ENCODE measurements at places on chromosomes 5 and 9.
A peak's percentile ranks its signal among the peaks of the same experiment; 100 is the strongest.

DNA sequence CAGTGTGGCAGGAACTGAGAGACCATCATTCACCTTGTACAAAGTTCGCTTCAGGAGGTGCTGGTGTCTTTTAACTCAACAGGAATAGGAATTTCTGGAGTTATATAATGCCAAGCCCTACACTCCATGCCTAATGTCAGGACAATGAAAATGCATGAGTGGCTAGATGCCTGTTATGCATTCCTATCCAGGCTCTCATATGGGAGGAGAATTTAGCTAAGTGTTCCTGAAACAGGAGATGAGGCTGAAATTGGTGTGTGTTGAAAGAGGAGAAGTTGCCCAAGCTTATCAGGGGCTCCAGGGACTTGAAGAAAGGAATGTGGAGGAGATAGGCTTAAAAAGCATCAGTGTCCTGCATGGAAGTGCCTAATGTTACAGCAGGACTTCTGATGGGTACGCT, 26.8 kb upstream of the PRUNE2 start:
- no peak for DNase-seq

DNA sequence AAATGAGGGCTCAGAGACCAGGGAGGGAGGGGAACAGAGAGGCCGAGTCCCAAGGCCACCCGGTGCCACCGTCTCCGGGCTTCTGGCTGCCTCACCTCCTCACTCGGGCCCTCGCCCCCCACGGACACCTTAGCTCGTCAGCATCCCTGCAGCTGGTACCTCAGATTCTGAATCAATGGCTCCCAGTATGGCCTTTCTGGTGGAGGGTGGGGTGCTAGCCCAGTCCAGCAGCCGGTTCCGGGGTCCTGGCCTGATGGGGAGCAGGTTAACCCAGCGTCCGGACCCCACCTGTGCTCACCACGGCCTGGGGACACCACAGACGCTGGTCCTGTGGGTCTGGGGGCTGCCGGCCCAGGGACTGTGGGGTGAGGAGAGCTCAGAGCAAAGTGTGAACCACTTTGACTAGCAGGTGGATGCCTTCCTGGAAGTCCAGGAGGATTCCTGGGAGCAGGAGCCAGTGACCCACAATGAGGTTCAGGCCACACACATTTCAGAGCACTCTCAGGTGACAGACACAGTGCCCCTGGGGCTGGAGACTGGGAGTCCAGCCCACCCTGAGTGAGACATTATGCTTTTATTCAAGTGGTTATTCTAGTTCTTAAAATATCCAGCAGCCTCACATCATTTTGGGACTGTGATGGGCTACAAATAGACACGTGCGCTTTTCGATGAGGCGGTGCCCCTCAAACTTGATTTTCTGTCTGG, 53.3 kb downstream of the AHRR start:
- peak; percentile 71 for DNase-seq

DNA sequence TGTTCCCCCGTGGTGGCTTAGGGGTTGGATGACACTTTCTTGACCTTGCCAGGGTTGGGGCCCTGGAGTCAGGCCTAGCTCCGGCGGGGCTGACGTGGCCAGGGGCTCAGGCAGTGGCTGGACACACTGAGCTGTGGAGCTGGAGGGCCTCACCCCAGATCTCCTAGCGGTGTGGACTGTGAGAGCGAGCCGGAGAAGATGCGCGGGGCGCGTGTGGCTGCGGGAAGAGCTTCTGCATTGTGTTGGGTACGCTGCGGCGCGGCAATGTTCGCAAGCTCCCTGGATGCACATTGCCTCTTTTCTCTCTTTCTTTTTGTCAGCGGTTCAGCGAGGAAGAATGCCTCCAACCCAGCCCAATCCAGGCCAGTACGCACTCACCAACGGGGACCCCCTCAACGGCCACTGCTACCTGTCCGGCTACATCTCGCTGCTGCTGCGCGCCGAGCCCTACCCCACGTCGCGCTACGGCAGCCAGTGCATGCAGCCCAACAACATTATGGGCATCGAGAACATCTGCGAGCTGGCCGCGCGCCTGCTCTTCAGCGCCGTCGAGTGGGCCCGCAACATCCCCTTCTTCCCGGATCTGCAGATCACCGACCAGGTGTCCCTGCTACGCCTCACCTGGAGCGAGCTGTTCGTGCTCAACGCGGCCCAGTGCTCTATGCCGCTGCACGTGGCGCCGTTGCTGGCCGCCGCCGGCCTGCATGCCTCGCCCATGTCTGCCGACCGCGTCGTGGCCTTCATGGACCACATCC, 4.8 kb downstream of the NR2F1 start:
- no peak for DNase-seq

DNA sequence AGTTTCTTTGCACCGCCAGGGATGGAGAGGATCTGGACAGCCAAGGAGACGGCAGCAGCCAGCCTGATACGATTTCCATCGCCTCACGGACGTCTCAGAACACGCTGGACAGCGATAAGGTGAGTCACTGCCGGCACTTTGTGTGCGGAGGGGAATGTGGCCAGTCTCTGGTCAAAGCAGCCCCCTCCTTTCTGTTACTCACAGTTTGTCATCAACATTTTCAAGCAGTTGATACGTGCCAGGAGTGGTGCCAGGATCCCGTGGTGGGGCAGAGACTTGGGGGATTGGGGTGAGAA, 175.1 kb upstream of the OTULINL start:
- DNase-seq: peak; percentile 95

GRCh38 chr9:2798423-2798822, 45.5 kb downstream of the PUM3 start:
- DNase-seq: no peak

- DNase-seq: no peak
These were observed 1.6 kb downstream of the PKD2L2 start for GRCh38 chr5:137890845-137891244.

GRCh38 chr5:130966990-130967525, 198.0 kb downstream of the HINT1 start:
- DNase-seq: no peak

DNA sequence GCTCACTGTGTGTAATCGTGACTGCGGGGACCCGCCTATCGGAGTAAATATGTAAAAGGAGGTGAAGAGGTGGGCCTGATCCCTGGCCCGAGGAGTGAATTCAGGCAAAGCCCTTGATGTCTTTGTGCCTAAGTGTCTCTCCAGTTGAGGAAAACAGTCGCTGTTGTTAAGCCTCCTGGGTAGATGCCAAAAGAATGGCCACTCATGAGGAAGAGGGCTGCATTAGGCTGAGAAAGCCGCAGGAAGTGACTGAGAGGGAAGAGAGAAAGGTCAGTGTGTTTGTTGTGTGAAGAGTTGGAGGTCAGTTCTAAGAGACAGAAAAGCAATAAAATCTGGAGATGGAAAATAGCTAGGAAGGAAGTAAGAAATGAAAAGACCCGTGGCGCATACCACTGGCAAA, 35.8 kb upstream of the PIP5K1B start:
- no peak for DNase-seq

GRCh38 chr5:122810405-122810804, 35.0 kb upstream of the SNX24 start:
- no peak for DNase-seq

DNA sequence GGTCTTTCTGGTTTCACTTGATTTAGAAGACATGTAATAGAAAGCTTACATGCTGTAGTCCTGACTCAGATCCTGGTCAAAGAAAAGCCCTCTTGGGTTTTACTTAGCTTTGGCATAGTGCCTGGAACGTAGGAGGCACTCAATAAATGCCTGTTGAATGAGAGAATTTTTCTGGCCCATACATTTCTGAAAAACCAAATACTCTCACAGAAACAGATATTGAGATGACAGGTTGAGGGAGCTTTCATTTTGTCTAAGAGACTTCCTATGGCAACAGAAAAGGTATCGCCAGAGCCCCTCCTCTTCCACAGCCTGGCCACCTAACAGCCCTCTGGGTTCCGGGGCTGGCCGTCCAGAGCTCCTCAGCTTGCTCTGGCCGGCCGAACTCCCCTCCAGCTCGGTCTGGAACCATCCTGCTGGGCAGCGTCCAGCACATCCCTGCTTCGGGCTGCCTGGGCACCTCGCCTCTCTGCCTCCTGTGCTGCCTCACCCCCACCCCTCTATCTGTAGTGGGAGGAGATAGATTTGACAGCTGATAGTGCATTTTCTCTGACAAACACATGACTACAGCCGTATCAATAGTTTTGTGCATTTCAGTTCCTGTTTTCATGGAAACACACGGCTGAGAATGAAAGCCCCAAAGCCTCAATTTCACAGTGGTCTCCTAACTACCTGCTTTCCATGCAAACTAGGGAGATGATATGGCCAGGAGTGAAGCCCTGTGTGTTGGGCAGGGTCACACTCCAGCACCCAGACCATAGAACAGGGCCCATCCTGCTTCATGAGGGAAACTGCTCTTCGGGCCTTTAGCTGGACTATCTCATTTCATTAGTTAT, 1.1 kb downstream of the IL4 start:
- no peak for DNase-seq

GRCh38 chr5:116297296-116297814, 212.5 kb downstream of the COMMD10 start:
- no peak for DNase-seq

GRCh38 chr5:138051441-138052296, 18.8 kb upstream of the FAM13B start:
- DNase-seq: no peak

GRCh38 chr9:111038331-111039230, at the start of gene LPAR1:
Gene LPAR1, minus strand, starts transcription at chr9:111038470. Its CDS starts 66,353 bp downstream, at chr9:110972117.
- DNase-seq: peak; percentile 59

DNA sequence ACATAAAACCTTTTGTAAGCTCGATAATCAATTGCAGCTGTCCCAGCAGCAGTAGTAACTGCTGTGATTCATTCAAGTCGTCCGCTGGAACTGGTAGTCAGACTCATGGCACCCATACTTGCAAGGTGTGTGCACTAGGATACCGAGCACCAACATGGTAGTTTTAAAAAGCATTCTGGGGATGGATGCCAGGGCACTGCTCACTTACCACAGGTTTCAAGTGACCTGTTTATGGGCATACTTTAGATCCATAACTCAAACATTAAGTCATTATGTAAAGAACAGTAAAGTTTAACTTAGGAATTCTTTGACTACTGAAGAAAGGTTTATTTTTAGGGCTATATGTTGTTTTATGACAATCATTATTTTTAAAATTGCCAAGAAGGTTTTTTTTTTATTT, 2277.6 kb downstream of the MAT2B start:
- DNase-seq: no peak

GRCh38 chr5:91706785-91707520, 323.8 kb upstream of the ARRDC3 start:
- DNase-seq: no peak

GRCh38 chr9:130672466-130672865, 8.1 kb downstream of the PRDM12 start:
- no peak for DNase-seq

DNA sequence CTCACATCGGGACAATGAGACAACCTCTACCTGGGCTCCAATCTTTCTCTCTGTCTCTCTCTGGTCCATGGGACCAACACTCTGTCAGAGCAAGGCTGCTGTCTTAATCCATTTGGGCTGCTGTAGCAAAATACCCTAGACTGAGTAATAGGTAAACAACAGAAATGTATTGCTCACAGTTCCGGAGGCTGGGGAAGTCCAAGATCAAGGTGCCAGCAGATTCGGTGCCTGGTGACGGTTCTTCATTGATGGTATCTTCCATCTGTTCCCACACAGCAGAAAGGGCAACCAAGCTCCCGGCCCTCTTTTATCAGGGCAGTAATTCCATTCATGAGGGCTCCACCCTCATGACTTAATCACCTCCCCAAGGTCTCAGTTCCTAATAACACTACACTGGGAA, 61.3 kb upstream of the SPOCK1 start:
- DNase-seq: no peak

DNA sequence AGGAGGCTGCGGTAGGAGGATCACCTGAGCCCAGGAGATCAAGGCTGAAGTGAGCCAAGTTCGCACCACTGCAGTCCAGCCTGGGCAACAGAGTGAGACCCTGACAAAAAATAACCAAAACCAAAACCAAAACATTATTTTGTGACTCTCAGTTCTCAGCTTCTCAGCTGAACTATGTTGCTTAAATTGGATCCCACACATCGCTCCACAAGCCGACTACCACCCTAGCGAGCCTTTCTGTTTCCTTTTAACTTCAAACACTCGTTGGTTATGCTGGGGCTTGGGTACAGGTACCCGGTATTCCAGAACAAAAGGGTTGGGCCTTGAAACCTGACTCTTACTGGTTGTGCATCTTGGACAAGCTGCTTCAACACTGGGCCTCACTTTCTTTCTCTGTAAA, 3.8 kb upstream of the PTGS1 start:
- DNase-seq: no peak

All from RWPE2 (cell line).